ENCODE measurements at places on chromosomes 11 and 22.

DNA sequence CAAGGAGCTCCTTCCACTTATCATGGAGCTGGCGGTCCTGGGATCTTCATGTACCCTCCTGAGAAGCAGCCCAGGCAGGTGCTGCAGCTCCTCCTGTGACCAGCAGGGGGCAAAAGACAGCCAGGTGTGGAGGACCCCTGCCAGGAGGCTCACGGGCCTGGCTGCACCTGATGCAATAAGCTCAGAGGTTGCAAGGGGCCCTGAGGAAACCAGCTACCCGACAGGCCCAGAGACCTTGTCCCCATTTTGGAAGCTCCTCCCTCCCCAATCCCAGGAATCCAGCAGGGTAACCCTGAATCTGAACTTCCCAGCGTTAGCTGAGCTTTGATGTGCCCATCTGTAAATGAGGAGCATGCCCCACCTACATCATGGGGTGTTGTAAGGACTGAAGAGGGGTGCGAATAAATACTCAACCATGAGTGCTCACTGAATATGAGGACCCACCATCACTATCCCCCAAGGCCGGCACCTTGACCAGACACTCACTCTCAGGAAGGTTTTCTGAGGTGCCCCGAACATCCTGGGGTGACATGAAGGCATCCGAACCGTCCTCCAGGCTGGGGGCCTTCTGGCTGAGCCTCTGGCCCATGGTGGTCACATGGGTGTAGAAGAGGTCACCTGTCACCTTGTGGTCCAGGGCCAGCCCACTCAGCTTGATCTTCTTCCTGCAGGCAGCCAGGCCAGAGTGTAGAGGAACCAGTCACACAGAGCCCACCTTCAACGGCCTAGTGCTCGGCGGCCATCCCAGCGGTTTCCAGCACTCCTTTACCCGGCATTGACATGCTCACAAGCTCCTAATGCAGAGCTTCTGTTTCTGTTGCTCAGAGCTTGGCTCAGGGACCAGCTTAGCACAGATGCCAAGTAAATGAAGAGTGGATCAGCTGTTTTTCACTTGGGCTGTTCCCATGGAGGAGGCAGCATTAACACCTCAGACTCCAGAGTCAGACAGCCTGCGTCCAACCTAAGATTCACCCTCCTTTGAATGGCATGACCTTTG lies 21.7 kb downstream of the SLC43A1 start:
- peak; percentile 81 for DNase-seq

DNA sequence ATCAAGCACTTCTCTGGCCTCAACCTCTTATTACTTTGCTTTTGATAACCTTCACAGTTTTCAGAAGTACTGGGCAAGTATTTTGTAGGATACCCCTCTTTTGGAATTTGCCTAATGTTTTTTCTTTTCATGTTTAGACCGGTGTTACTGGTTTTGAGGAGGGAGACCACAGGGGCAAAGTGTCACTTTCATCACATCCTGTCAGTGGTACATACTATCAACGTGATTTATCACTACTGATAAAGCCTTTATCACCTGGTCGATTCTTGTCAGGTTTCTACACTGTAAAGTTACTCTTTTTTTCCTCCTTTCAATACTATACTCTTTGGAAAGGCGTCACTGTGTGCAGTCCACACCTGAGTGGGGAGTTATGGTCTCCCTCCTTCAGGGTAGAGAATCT lies 26.7 kb downstream of the QSER1 start:
- no peak for DNase-seq

GRCh38 chr11:69186316-69187260 lies 30.9 kb downstream of the SMIM38 start:
- no peak for DNase-seq

DNA sequence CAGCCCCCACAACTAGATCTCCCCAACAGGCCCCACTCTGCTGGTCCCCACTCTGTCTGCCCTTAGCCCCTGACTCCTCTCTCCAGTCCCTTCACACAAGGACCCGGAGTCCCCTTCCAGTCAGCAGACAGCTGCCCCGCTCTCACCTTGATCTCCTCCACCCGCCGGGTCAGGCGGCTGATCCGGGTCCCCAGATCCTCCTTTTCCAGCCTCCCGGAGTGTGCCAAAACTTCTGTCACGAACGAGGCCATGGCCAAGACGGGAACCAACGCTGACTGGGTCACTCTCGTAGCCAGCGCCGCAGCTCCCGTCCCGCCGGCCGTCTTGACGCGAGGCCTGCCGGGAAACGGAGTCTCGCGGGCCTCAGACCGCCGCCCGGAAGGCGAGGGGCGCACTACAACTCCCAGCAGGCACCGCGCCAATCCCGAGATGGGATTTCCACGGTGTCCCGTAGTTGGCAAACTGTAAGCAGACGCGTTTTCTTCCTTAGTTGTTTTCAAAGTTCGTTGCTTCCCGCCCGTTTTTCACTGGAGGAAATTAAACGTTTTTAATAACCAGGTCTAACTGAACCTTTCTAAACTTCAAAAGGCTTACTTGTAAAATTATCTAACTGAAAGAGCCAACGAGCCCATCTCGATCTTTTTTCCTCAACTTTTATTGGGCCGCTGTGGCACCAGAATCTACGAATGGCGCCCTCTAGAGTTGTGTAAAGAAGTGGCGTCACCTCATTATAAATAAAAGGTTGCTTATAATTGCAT lies at the start of gene ZW10:
TSS of gene ZW10 (minus strand) at position 277 of the 758 bp plus-strand sequence. CDS start at position 251, 26 bp downstream.
- peak; percentile 96 for DNase-seq

GRCh38 chr11:61880031-61880430 lies 11.3 kb downstream of the FADS3 start:
- DNase-seq = no peak

DNA sequence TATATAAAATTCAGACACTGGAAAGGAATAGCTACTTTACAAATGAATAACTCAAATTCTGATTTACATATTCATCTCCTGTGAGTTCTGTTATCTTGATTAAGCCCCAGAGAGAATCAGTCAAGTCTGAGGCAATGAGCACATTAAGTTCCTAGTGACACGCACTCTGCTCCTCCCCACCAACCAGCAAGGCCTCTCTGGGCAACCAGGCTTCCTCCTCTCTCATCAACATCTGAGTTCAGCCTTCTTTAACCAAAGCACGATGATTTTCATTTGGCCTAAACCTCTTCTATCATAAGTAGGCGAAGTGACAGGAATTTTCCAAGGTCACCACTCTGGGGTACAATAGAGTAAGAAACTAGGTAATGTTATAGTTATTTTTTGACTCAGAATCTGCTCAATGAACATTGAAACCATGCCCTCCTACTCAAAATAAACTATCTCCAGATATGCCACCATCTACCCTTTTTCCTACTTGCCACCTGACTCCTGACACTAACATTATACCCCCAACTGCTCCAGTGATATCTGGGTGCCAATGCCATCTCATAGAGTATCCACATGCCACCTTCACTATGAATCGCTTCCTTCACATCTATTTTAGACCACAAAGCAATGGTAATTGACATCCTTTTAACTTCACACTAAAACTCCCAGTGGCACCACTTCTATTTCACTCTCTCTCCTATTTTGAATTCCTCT lies 114.8 kb downstream of the FAM76B start:
- no peak for DNase-seq

DNA sequence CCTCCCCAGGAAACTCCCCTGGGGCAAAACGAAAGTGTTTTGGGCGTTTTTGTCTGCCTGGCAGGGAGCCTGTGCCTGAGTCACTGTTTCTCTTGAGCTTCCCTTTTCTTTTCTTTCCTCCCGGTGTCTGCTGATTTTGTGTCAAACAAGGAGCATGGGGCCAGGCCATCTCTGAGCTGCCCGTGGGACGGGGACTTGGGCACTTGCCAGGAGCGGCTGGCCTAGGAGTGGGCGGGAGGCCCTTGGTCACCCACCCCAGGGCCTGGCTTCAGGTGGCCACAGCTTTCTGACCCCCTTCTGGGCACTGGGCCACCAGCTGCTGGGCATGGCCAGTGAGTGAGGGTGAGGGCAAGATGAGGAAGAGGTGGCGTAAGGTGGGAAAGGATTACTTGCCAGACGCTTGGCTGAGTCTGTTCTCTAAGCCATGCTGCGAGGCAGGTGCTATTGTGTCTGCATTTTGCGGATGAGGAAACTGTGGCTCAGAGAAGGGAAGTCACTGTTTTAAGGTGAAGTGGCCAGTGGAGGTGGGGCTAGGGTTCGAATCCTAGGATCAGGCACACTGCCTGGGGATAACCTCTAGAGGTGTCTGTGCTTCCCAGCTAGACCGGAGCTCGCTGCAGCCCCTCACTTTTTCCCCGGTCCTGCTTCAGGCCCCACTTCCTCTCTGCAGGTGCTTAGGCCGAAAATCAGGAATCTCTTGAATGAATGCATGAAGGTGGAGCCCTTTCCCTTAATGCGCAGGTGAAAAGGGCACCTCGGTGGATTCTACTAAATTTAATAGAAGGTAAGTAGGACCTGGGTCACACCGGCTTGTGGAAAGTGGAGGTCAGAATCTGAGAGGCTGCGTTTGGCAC lies 7.8 kb upstream of the NFAM1 start:
- DNase-seq = no peak

DNA sequence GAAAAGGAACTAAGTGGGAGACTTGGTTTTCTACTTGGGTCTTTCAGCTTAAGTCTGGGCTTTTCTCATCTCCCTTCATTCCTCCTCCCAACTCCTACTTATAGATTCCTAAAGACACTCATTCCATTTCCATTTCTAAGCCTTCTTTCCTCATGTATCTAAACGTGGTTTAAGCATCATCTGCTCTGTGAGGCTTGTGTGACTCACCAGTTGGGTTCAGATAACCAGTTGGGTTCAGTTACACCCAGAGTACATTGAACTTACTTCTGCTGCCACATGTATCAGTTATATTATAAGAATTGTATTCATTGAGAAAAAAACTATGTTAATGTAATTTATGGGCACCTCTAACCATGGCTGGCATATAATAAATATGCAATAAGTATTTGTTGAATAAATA lies 831.2 kb upstream of the CCDC90B start:
- no peak for DNase-seq

DNA sequence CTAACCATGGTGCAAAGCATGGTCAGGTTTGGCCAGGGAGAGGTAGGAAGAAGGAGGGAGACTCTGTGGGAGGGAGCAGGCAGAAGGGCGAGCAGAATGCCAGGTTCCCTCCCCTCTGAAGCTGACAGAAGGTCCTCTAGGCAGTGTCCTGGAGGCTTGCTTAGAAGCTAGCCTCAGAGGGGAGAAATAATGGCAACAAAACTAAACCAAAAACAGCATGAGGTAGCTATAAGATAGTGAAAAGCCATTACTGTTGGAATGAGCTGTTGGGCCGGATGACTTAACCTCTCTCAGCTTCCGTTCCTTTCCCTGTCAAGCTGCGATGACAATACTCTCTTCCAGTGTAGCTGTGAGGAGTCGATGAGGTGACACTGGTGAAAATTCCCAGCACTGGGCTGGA lies 36.6 kb downstream of the RASSF10 start:
- DNase-seq = no peak

GRCh38 chr11:75592715-75593114 lies 30.7 kb downstream of the SERPINH1 start:
- no peak for DNase-seq

DNA sequence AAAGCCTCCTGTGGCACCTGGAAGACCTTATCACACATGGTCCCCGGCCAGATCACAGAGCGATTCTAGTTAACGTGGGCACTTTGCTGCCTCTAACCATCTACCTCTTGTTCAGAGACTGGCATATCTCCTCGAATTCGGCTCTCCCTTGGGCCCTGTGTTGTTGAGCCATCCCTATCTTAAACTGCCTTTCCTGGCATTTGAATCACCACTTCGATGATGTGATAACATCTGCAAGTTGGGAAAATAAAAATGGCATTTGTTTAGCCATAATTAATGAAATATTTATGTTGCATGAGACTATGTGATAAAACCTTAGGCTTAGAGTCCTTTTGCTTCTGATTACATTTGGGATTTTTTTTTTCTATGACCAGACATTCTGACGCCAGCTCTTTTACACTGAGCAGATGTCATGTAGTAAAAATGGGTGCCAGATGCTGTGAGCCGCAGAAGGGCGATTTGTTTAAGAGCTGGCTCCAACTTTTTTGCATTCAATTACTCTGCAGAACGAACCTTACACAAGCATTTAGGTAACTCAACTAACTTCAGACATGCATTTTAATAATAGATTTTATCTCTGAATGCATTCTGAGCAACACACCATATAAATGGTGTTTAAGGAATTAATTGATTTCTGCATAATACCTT lies 58.5 kb upstream of the PARVA start:
- no peak for DNase-seq

DNA sequence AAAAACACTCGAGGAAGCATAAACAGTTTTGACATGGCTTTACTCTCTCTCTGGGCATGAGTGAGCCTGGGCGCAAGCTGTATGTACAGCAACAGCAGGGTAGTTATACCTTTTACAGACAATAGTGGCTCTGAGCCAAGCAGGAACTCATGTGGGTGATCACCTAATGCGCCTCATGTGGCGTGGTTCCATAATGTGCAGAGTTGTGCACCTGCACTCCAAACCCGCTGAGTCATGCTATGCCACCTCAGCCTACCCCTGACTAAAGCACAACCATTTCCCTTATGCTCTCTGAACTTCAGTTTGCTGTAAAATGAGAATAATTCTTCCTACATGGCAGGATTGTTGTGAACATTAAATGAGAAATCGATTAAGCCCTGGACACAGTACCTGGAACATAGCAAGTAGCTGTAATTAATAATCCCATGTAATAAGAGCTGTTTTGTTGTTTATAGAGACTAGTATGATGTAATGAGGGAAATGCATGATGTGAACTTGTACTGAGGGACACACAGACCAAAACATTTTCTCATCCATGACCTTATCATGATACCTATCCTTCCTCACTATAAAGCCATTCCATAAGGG lies 71.6 kb downstream of the CCDC34 start:
- no peak for DNase-seq

- DNase-seq = no peak
Measured at GRCh38 chr11:118364956-118365615, 5.7 kb downstream of the UBE4A start.

GRCh38 chr22:46674906-46675305 lies 54.7 kb downstream of the GRAMD4 start:
- DNase-seq = no peak

DNA sequence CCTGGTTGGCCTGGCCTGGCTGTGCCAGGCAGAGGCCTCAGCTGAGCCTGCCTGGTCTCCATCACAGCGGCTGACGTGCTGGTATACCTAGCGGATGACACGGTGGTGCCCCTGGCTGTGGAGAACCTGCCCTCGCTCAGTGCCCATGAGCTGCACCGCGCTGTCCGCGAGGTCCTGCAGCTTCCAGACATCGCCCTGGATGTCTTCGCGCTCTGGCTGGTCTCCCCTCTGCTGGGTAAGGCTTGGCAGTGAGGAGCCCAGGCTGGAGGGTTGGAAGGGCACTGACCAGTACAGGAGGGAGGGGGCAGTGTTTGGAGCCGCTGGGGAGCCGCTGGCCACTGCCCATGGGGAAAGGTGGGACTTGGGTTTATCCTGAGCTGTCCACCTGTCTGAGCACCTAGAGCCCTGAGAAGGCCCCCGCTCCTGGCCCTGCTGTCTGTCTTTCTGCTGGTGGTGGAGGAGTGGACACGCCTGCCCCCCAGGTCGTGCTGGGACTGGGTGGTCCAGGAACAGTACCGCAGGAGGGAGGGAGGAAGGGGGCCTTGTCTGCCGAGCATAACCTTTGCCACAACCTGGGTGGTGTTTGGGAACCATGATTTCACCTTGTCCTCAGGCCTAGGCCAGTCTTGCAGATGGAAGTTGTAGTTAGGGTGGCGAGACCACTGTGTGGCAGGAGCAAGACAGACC lies 3.0 kb downstream of the FRMD8 start:
- DNase-seq = no peak

GRCh38 chr22:19524170-19525115 lies at the start of gene CLDN5:
Gene CLDN5 (minus strand): TSS chr22:19524410. CDS start chr22:19524255, 155 bp downstream.
- DNase-seq = no peak

Data from liver (tissue), 10 donors.